Natural killer cell treated with Interleukin-12 subunit alpha and Interleukin-12 subunit beta and Interleukin-15 and Interleukin-18, amount 100 ng/mL, for 72 hours (primary cell): ENCODE measurements at places on chromosomes 3 and 15.
A peak's percentile ranks its signal among the peaks of the same experiment; 100 is the strongest.

- DNase-seq, result no peak
These were observed 281.8 kb upstream of the TGFBR2 start for GRCh38 chr3:30324587-30324986.

DNA sequence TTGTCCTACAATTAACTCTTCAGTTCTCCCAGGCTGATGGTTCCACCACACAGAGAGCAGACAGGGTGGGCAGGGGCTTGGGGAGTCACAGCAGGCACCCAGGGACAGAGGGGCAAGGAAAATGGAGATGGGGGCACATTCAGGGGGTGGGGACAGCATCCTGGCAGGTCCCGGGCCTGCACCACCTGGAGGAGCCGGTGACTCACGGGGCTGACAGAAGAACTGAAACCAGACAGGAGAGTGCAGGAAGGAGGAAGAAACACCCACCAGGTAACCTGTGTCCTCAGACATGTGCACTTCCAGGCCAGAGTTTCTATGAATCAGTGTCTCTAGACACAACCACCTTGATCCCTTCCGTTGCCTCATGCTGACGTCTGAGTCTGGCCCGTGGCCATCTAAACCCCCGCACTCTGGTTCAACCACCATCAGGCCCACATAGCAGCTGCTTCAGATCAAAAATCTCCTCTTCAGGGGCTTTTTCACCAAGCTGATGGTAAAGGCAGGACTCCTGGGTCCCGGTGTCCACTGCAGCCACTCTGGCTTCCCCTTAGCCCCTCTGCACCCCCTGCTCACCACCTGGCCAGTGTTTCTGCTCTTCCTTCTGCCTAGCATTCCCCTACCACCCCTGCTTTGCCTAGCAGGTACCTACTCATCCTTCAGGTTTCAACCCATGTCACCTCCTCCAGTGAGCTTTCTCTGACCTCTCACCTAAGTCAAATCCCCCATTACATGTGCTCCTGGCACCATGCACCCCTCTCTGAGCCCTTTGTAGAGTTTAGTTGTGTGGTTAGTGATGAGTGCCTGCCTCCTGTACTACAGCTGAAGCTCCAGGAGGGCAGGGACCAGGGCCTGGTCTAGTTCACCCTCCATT, 16.5 kb upstream of the CYP11A1 start:
- DNase-seq, result no peak

- DNase-seq, result no peak
These were observed 203.6 kb upstream of the WNT5A start for GRCh38 chr3:55690726-55691125.

DNA sequence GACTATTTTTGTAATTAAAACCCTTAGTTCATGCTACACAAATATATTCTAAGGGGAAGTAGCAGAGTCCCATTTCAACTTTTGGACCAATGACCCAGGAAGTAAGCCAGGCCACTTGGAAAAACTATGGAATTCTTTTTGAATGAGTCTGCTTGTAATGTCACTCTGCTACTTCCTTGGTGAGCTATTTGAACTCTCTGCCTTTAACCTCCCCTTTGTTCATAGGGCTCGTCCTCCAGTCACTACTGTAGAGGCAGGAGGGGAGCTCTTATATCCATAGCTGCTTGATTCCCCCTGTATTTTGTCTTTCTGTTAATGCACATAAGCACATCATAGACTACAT, 119.6 kb downstream of the UACA start:
- DNase-seq, result no peak

GRCh38 chr15:43105077-43105736, 631 bp downstream of the UBR1 start:
- no peak for DNase-seq

DNA sequence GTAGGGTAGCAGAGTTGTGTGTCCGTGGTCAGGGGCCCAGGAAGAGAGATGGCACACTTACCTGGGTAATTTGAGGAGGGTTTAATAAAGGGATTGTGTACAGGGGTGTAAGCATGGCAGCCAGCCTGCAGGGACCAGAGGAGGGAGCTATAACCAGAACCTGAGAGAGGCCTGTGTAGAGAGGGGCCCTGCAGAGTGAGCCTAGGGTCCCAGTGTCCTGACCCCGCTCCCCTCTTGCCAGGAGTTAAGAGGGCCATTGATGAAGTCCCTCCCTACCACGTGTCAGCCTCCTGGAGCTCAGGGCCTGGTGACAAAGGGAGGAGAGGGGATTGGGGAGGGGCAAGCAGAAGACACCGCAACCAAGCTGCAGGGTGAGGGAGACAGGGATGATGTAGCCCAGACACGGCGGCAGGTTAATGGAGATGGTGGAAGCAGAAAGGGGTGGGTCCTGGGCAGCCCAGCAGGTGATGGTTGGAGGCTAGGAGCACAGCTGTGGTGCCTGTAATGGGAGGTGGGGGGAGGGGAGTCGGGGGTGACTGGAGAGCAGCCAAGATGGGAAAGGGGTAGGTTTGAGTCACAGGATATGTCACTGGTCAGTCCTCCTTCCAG, 165.4 kb upstream of the TOPAZ1 start:
- DNase-seq, result no peak

- DNase-seq, result no peak
These were observed 78.3 kb downstream of the EEFSEC start for GRCh38 chr3:128231606-128232005.

DNA sequence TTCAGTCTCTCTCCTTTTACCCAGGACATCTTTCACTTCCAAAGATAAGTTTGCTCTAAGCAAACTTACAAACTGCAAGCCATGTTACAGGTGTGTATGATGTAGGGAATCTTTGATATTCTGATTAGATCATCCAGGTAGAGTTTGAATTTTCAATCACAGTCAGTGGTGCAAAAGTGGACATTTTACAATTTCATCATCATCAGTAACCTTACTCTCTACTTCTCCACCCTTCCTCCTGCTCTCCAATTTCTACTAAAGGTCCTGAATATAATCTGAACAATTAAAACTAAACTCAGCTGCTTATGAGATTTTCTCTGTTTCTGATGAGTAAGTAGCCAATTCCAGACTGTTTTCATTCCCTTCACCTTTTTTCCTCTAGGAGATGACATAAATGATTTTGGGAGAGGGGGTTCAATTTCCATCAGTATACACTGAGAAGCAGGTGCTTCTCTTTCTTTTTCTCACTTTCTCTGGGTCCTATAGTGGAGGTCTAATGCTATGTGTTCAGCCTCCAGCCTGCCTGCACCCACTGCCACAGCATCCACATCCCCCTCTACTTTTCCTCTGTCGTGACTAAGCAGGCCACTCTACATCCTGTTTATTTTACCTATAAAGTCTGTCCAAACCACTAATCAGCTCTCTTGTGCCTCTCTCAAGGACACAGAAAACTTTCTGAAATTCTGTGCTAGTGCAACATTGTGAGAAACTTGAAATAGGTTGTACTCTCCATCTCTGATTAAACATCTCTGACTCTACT, 27.6 kb downstream of the SUCNR1 start:
- DNase-seq, result no peak

DNA sequence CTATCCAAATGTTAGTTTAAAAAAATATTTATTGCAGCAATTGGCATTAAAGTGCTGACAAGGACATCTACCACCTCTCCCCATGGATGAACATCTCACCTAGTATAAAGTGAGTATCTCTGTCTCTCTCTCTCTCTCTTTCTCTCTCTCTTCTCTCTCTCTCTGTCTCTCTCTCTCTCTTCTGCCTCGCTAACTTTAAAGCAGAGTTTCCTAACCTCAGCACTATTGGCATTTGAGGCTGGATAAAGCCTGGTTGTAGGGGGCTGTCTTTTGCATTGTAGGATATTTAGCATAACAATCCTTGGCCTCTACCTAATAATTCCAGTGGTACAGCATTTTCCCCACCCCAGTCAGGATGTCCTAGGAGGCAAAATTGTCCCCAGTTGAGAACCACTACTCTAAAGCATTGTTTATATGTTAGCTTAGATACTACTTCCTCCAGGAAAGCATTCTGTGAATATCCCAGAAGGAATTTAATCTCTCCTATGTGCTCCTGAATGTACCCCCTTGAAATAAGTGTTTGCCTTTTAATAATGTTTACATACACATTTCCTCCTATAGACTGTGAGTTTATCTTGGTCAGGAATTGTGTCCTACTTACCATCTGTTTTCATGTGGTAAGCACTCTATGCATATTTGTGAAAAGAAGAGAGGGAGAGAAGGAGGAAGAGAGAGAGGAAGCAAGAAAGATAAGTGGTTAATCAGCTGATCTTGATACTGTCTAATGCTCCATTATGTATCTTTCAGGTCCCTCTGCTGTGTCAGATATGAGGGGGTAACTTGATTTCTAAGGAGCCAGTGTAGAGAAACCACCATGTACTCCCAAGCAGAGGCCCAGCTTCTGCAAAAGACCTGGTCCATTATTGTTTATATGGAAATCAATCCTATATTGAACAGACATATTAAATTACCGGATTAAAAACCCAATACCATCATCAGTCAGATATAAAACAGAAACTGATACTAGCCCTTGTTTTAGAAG, 346.6 kb downstream of the RBMS3 start:
- DNase-seq, result no peak

DNA sequence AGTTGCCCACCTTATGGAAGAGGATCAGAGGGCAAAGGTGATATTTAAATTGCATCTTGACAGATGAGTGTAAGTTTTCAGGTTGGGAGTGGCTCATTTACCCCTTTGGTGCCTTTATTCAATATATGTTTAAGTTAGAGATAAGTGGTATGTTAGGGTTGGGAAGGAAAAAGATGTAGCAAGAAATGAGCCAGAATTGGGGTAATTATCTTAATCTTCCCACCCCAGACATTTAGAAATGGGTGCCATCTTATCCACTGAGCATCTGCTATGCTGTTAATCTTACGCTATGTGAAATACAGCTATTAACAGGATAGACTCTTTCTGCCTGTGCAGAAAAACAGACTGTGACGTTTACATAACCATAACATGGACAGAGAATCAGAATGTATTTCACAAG, 6.3 kb downstream of the CMTM7 start:
- DNase-seq, result no peak

- DNase-seq, result peak; percentile 49
These were observed 38.6 kb downstream of the ACSBG1 start for GRCh38 chr15:78195735-78196201.

GRCh38 chr15:69893086-69893485, 204.6 kb downstream of the TLE3 start:
- DNase-seq, result no peak

DNA sequence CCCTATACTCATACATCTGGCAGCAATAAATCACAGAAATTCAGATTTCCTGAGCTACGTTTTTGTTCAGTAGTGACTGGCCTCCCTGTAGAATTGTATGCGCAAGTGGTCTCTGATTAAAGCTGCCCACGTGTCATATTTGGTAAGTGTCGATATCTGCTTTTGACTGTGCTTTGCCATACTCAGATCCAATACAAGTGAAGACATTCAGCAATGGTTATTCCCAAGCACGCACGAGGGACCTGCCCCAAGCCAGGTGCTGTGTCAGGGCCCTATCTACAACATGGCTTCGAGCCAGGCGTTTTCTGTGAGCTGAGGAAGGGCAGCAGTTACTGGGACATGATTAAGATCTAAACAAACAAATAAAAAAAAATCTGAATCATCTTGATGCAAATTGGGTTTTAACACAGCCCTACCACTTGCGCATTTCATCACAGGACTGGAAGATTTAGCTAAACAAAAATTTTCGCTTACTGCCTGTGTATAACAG, 47.2 kb upstream of the ICE2 start:
- DNase-seq, result peak; percentile 61

DNA sequence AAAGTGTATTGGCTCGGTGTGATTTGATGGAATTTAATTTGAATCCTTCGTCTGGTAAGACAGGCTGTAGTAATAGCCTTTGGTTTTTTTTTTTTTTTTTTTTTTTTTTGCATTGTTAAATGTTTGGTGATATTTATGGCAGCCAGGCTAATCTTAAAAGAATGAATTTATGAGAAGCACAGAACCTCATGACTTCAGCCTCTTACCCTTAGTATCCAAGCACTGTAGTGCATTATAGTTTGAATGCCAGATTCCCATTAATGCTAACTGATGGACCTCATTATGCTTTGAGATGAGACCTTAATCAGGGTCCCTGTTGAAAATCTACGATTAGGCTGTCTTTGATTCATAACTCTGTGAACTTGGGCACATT, 110.6 kb upstream of the SAMMSON start:
- DNase-seq, result no peak

GRCh38 chr15:64774629-64775493, 528 bp downstream of the RBPMS2 start:
- DNase-seq, result no peak

DNA sequence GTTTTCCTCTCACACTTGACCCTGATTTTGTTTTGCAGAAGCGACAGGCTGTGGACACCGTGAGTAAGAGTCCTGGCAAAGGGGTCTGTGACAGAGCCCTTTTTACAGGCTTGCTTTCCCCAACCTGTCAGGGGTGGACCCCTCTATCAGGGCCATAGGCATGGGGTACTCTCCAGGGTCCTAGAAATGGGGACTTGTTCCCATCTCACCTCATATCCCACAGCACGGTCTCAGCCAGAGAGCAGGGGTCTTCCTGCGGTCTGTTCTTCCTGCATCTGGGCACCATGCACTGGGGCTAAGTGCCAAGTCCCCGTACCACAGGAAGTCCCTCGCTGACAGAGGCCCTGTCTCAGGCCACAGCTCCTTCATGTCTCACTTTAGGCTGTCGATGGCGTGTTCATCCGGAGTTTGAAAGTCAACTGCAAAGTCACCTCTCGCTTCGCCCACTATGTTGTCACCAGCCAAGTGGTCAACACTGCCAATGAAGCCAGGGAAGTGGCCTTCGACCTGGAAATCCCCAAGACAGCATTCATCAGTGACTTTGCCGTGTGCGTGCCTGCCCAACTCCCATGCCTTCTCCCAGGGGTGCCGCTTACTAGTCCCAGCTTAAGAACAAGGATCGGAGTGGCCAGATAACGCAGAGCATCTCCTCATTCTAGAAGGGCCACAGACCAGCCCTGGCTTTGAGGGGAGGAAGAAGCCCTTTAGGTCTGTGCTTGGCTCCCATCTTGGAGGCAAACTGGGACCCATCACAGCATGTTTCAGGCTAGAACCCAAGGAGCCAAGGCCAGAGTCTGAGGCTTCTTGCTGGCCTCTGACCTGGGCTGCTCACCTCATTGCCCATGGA, 783 bp downstream of the ITIH1 start:
- no peak for DNase-seq

DNA sequence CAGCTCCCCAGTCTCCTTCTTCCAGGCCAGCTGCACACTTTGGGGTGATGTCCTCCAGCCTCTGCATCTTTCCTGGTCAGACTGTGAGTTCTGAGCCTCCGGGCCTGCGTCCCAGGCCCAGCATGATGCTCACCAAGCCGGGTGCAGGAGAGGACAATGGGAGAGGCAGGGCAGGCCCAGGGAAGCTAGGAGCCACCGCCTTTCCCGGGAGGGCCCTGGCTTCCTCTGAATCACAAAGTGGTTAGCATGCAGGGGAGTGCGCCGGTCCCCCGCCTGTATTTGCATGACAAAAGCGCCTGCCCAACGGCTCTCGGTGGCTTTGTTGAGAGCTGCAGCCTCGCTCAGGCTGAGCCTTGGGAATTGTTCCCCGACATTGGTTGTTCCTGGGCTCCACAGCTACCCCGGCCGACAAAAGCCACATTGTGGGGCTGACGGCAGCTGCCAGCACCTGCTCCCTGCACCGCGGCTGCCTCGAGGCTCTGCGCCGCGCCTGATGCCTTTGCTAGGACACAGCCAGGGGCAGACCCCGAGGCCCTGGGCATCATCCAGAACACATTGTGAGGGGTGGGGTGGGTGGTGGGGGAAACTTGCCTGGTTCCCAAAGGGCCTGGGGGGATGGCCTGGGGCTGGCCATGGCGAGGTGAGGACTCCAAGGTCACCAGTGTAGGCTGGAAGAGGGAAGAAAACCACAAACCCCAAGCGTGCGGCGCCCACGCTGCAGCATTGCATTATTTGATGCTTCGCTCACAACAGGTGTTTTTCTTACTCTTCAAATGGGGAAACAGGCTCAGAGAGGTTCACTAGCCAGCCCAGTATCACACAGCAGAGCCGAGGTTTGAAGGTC, 20.0 kb upstream of the KLF13 start:
- DNase-seq, result no peak
